Brain pericyte (primary cell): ENCODE measurements at places on chromosomes 2 and 18.

DNA sequence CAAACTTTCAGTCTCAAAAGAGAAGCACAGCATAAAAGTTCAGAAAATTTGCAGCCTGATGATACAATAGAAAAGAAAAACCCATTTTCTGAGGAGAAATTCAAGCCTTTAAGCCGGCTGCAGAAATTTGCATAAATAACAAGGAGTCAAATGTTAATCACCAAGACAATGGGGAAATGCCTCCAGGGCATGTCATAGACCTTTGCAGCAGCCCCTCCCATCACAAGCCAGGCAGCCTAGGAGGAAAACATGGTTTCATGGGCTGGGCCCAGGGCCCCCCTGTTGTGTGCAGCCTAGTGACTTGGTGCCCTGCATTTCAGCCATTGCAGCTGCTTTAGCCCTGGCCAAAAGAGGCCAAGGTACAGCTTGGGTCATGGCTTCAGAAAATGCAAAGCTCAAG is 54.1 kb upstream of the CAVIN2 start:
- no peak for DNase-seq

DNA sequence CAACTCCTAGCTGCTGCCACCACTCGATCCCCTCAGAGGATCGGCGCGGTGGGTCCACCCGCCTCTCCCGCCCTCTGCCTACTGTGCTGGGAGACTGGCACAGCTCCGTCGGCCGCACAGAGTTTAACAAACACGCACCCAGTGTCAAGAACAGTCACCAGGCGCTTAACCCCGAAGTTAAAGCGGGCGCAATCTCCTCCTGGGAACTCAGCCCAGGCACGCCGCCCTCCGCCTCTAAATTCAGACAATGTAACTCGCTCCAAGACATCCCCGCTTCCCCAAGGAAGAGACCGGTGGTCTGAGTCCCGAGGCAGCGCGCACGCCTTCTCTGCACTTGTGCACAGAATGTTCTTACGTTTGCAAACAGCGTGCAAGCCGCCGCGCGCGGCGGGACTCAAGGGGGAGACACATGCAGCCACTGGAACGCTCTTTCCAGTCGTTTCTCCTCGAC is 533 bp downstream of the CXCR4 start:
- no peak for DNase-seq

DNA sequence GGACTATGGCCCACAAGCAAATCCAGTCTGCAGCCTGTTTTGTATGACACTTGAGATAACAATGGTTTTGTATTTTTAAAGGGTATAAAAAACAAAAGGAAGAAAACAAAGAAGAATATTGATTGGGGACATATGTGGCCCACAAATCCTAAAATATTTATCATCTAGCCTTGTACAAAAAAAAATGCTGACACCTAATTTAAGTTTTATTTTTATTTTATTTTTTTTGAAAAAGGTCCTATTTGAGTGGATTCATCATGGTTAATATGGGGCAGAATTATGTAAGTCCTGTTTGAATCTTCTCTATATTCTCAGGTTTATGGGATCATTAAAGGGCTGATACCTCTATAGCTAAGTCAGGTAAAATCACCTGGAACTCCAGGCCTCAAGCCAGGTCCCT is 525.7 kb downstream of the LRP1B start:
- no peak for DNase-seq

- DNase-seq: no peak
These were observed 131.4 kb upstream of the MAPRE2 start for GRCh38 chr18:34909637-34910364.

DNA sequence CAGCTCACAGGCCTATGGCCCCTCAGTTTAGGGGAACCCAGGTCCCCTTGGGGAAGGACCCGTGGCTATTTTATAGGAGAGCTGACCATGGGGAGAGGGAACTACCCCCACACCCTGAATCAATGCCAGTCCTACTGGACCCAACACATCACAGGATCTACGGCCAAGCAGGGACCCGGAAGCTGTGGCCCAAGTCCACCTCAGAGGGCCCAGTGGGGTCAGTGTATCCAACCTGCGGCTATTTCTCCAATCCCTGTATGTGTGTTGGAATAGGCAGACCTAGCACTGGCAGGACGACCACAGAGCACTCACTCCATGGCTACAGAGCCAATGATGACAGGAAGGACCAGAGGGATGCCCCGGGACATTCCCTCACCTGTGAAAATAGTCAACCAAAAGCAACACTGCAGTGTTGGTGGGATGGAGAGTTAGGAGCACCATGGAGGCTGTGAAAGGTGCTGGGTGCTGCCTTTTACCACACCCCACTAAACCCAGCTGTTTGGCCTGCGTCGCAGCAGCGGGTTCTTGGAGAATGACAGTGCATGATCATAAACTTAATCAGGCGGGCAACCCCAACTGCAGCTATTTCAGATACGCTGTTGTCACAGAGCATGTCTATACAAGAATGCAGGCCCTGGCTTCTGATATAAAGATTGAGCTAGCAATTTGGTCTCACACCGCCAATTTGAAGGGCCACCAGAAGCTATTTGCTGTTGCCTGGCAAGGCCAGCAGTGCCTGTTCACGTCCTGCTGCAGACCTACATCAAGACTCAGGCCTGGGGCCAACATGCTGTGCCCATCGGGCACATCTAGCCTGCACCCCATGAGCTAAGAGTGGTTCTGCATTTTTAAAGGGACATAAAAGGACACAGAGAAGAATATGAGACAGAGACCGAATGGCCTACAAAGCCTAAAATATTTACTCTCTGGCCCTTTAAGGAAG is 110.4 kb downstream of the EIPR1 start:
- DNase-seq: no peak

DNA sequence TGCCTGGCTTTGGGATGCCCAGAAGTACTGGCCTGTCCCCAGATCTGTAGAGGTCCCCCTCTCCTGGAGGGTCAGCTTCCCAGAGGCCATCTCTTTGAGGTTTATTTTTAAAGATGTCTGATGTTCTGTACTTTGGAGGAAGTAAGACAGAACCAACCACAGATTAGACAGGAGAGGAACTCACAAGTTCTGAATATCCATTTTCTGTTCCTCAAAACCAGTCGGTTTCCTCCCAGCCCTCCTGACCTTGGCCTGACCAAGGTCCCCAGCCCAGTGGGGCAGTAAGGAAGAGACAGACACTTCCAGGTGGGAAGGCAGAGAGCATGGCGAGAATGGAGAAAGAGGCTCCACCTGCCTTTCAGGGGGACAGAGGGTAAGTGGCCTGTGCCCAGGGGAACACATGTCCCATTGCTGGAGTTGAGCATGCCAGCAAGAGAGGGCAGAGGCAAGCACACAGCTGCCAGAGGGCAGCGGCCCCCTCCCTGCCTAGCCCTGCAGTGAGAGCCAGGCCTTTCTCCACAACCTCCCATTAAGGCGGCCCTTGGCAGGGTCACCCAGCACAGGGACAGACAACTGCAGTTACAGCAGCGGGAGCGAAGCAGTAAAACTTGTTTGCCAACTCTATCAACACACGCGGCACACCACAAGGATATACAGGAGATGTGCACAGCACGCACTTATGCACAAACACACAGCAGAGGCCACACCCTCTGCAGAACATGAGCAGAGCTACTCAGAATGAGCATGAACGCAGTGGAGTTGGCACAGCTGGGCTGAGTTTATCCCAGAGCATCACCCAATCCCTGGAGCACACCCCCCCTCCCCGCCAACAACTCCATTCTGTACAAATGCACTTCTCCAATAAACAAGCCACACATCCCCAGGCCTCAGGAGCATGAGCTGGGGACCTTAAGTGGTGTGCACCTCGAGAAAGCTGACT is 18.5 kb upstream of the SEMA4C start:
- DNase-seq: no peak

- DNase-seq: no peak
These were observed 45.6 kb upstream of the GALNT3 start for GRCh38 chr2:165839610-165840009.

- DNase-seq: no peak
These were observed 76.7 kb downstream of the TCF4 start for GRCh38 chr18:55511277-55511676.

GRCh38 chr2:121377646-121378045 is 92.6 kb upstream of the TFCP2L1 start:
- DNase-seq: no peak

- DNase-seq: no peak
These were observed 508.5 kb downstream of the RIT2 start for GRCh38 chr18:42606886-42607495.

- DNase-seq: no peak
These were observed 115.4 kb downstream of the ACAA2 start for GRCh38 chr18:49697757-49698524.

DNA sequence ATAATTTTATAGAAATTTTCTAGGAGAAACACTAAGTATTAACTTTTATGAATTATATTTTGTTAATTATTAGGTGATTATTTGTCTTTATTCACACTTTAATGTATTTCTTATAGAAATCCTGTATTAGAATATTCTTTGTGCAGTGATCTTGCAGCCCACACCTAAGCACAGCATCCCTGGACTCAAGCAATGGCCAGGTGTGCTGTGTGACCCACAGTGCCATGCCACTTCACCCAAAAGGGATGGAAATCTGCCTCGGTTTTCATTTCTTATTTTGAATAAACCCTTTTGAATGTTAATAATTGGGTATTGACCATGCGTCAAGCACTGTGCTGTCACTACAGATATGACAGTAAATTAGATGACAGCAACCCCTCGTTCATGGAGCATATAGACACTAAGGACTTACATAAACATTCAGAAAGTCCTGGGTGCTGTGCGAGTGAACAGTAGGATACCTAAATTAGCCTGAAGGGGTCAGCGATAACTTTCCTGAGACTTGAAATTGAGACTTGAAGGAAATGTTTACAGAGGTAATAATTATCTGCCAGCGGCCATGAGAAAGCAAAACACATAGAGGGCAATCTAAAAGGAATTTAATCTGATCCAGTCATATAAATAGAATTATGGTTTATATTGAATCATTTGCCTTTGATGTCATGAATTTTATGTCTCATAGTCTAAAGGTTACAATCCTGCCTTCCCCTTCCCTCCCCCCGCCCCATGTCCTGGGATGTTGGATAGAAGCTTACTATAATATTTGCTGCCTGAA is 52.7 kb upstream of the CALCRL start:
- no peak for DNase-seq

DNA sequence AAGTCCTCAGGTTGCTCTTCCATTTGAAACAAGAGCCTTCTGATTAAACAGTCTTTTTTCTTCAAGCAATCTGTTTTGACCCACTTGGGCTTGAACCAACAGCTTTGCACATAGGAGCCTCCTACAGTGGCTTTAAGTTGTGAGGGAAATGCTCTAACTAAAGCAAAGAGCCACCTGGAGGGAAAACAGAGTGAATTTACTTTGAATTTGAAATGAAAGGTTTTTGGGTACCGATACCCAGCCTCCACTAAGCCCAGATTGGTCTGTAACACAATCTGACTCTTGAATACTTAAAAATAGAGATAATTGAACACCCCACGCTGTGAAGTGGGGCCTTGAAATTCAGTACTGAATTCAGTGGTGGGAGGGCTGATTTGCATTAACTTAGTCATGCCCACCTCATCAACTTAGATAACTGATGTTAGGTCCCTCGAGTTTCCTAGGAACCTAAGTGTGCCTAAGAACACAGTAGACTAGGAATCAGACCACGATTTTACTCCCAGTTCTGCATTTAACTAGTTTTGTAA is 56.3 kb upstream of the ACVR1C start:
- DNase-seq: no peak

DNA sequence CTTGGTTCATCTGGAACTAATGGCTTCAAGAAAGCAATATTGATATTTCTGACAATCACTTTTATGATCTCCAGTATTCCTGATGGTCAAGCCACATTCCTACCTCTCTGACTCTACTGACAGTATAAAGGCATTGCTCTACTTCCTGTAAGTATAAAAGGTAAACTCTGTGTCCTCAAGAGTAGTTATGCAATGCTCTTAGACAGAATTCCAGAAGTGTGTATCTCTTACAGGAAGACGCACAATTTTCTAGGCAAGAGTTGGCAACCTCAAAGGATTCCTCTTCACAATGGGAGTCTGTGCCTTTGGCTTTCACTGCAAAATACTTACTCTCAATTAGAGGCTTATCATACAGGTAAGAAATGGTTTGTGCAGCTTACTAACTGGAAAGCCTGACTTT is 100.1 kb downstream of the THADA start:
- no peak for DNase-seq

DNA sequence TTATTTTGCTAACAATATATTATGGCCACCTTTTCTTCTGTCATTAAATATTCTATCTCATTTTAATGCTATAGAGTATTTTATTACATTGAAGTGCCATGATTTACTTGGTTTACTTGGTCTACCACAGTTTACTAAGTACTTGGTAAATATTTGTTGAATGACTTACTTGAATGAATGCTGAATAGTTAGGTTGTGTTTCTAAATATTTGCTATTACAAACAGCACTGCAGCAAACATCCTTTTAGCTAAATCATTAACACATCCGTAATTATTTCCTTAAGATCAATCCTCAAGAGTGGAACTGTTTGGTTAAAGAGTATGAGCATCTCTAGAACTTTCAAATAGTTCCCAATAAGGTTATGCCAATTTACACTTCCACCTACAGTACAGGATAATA is 318.7 kb downstream of the MYCN start:
- DNase-seq: no peak
